Globus pallidus (tissue), 1 donor: ENCODE measurements at places on chromosomes 12 and 14.

GRCh38 chr14:89429199-89430181 lies 12.5 kb upstream of the FOXN3 start:
- no peak for DNase-seq

- no peak for DNase-seq
These were observed 472.8 kb upstream of the PRICKLE1 start for GRCh38 chr12:43062201-43062895.

- DNase-seq = no peak
These were observed 73.9 kb downstream of the TGFB3 start for GRCh38 chr14:75907756-75908359.

DNA sequence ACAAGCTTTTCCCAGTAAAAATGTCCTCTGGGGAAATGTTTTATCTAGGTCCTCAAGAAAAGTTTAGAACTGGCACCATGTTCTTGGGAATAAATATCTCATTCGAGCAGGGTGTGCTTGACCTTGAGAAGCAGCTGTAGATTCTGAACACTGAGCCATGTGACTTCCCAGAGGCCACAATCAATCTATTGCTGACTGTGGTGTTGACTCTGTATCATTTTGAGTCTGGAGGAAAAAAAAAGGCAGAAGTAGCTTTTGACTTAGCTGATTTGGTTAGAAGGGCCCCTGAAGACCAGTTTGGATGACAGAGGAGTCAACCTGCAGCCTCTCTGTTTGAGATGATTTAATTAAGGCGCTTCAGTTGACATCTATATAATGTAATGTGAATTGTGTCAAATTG lies 592.4 kb upstream of the SEL1L start:
- no peak for DNase-seq

DNA sequence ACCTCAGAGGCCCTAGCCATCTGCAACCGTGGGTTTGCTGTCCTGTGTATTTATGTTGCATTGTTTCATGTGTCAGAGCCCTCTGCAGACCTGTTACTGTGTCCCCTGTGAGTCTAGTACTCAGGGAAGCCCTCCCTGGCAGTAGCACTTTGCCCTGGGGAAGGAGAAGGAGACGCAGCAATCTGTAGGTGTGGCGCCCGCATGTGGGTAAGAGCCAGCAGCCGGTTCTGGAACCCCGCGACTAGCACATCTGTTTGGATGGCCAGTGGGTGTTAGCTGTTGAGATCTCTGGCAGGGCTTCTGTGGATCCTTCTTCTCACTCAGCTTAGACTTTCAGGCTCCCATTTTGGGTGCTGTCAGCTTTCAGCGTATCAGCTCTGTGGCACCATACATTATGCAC lies 57.0 kb downstream of the TECPR2 start:
- DNase-seq = no peak

DNA sequence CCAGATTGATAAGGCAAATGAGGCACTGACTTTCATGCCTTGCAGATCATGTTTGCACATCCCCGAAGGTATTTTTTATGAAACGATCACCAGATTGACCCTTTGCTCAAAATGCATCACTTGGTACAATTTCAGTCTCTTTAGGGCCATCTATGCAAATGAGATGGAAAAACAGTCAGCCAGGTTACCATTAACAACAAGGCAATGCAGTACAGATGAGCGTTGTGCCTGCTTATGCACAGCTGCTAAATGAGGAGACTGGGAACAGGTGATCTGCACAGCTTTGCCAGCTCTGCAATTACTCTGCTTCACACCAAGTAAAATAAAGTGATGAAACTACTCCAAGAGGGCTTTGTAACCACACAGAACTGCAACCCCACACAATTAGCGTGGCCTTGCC lies 26.1 kb upstream of the PLEKHG7 start:
- DNase-seq = no peak

- DNase-seq = no peak
These were observed 4.2 kb upstream of the KLC1 start for GRCh38 chr14:103624860-103625259.

DNA sequence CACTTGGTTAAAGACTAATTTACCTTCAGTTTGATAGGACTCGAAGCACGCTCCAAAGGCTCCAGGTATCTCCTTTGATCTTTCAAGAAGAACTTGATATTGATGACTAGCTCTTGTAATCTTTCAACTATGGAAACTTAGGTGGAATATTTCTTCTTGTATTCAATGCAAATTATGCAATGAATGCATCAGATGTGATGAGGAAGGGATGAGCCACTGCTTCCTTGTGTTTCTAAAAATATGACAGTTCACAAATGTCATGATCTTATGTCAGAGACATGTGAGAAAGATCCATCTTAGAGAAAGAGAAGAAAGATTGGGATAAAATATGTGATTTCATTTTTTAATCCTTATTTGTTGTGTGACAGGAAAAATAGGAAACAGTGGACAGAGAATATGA lies 9.9 kb downstream of the RNASE9 start:
- no peak for DNase-seq

DNA sequence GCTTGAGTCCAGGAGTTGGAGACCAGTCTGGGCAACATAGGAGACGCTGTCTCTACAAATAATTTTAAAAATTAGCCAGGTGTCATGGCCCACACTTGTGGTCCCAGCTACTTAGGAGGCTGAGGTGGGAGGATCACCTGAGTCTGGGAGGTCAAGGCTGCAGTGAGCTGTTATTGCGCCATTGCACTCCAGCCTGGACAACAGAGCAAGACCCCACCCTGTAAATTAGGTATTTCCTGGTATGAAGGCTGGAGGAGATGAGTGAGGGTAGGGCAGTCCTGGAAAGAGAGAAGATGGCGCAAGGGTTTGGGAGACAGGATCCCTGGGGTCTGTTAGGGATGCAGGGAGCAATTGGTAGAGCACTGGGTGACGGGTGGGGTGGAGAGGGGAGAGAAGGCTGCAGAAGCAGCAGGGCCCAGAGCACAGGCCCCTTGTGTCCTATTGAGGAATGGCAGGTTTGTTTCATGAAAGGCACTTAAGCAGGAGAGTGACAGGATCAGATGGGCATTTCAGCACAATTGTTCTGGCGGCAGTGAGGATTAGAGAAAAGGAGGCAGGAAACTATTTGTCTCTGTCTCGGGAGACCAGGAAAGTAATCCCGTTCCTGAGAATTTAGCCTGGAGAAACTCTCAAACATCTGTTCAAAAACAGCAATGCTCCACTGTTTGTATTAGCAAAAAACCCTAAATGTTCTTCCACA lies 47.2 kb upstream of the KTN1 start:
- no peak for DNase-seq

GRCh38 chr12:92844151-92844763 lies 84.8 kb downstream of the EEA1 start:
- no peak for DNase-seq

GRCh38 chr12:11136075-11136474 lies 1.6 kb upstream of the TAS2R30 start:
- DNase-seq = no peak

DNA sequence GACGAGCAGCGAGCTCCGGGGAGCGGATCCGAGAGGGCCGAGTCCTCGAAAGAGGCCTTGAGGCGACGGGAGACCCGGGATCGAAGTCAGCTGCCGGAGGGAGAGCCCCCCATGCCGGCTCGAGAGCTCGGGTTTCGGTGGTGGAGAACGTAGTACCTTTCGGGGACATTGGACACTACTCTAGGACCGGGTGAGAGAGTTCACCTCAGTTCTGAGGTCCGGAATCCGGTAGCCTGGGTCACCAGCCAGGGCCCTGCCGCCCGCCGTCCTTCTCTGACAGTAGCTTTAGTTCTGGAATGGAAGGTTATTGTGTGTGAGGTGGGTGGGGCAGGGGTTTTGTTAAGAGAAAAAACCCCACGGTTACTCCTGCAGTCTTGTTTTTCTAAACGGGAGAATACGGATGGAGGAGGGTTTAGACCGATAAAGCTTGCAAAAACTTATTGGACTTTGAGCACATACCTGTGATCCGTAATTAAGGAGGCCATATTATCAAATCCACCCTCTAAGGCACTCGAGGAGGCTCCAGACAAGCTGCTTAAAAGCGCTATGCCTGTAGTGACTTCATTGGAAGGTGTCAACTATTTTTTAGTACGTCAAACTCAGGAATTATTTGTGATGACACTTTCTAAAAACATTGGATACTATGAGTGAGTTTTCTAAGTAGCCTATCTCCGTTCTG lies 765 bp downstream of the SCYL2 start:
- DNase-seq = no peak

GRCh38 chr12:91804533-91804932 lies 341.1 kb downstream of the BTG1 start:
- DNase-seq = no peak

- no peak for DNase-seq
These were observed 30.3 kb downstream of the CKB start for GRCh38 chr14:103492156-103492925.

DNA sequence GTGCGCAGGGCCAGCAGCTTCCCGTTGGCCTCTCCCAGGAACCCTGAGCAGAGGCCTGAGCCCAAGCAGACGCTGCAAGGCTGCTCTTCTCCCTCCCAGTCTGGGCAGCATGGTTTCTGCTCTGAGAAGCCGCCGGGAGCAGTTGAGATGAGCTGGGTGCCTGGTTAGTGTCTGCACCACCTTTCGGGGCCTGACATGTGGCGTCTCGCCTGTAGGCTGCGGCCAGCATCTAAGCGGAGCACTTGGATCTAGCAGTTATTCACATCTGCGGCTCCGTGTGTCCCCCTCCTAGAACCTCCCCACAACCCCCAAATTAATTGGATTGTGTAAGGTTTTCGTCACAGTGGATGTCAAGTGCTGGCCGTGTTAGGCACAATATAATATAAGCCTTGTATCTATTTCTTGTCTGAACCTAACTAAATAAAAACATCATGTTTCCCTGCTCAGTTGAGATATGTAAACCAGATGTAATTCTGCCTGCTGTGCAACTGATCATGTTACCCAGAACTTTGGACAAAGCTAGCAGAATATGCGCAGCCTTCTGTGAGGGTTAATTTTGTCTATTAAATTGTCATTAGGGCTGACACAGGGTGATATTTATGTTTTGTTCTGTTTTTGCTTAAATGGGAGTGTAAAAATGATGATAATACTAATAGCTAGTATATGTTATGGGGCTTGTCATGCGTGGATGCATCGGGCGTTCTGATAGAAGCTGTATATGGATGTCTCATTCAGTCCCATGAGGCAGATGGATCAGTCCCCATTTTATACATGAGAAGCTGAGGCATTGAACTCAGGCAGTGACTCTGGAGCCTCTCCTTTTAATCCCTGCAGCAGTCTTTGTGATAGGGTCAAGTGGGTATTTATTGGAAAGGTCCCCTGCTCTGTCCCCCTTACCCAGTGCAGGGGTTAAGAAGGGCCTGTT lies 45.8 kb downstream of the ELK3 start:
- DNase-seq = no peak

DNA sequence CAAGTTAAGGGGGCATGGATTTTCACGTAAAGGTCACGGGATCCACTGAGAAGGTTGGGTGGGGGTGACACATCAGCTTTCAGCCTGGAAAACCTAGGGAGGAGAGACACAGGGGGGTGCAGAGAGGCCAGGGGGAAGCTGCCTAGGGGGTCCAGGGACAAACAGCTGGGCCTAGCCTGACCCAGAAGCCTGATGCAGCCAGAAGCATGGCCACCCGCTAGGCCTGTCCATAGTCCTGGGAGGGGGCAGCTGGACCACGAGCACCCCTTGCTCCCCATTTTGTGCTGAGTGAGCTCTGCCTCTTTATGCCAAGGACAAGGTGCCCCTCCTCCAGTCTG lies 322.7 kb upstream of the RTL1 start:
- no peak for DNase-seq

GRCh38 chr12:28574746-28575592 lies 384.7 kb downstream of the CCDC91 start:
- DNase-seq = no peak

GRCh38 chr12:71665090-71665463 lies 976 bp downstream of the THAP2 start:
- no peak for DNase-seq

GRCh38 chr12:106764220-106764619 lies 10.3 kb upstream of the RIC8B start:
- DNase-seq = peak; percentile 50

- DNase-seq = no peak
These were observed 915.3 kb downstream of the FSCB start for GRCh38 chr14:43591776-43592175.

- no peak for DNase-seq
These were observed 31.7 kb downstream of the RTRAF start for GRCh38 chr14:52020866-52021717.

- no peak for DNase-seq
These were observed 128.2 kb downstream of the BCL11B start for GRCh38 chr14:99143793-99144192.

DNA sequence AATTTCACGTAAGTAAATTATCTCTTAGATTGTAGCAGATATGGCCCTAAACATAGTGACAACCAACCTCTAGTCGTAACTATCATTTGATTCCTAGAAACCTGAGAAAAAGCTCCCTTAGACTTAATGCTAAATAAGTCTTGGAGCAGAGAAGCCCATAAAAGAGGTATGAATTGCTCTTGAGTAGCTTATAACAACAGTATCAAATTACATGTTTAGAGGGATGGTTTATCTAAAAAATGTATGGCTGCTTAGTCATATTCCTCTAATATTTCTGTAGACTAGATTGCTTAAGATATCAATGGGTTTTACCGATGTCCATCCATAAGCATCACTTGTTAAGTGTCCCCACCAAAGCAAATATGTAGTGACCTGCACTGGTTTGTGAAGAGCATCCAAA lies 259.7 kb downstream of the NELL2 start:
- no peak for DNase-seq

DNA sequence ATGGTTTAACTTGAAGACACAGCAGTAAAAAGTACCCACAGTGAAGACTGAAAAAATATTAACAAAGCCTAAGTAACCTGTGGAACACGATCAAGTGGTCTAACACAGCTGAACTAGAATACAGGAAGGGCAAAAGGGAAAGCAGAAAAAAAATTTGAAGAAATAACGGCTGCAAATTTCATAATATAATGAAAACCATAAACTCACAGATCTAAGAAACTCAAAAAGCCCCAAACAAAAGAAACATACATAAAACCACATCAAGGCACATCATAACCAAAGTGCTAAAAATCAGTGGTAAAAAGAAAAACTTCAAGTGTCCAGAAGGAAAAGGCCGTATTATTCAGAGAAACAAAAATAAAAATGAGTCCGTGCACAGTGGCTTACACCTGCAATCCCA lies 30.9 kb downstream of the SPPL3 start:
- DNase-seq = no peak

DNA sequence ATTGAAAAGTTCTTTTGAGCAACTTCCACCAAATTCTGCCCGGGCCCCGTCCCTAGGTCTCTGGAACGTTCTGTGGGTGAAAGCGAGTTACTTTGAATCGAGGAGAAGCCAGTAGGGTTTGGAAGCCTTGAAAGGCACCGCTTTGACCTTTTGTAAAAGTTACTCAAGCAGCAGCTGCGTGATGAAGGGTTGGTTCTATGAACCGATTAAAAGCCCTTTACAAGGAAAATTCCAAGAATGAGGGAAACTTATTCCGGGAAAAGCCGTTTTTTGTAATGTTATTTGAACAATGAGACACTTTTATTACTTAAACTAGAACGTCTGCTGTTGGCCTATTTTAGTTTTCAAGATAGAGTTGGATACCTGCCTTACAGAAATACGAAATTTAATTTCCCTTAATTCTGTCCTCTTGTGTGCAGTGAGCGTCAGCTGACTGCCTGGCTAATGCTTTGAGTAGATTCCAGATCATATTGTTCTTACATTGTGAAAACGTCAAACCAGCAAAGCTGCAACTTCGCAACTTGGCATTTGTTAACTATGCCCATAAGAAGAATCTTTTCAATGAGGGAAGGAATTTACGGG lies 906 bp downstream of the LARP4 start:
- DNase-seq = peak; percentile 38
